Testis (tissue), 5 donors: ENCODE measurements at places on chromosomes 7 and 10. TPM values are rescaled to one million over a fixed set of nuclear protein-coding genes. Genes with fewer than 3 reads are reported as not detected.

GRCh38 chr7:76047305-76047810 is 442 bp downstream of the STYXL1 start:
- H3K27ac ChIP-seq = peak overlapping the region; percentile 88
- DNase-seq = no peak
- peaks cover 15% of the 10 kb centered on the region for H3K4me1 ChIP-seq
- H3K4me3 ChIP-seq = peak overlapping the region; percentile 97
- no peaks in the 10 kb centered on the region for H3K36me3 ChIP-seq

DNA sequence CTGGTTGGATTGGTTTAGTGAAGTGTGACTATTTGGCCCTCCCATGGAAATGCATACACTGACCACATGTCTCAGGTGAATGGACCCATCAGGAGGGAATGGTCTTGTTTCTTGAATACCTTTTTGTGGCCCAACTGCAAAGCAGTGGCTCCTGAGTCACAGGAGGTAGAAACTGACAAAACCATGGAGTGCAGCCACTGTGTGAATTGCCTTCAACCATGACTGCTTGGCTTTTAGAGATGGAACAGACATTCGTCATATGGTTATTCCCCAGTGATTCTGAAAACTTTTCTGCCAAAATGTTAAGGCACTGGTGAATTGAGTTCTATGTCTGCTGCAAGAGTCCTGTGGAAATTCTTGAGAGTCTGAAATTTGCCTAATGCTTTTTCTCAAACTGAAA is 64.7 kb downstream of the CDK14 start:
- no peak overlapping the region for H3K27ac ChIP-seq
- H3K36me3 ChIP-seq = no peaks in the 10 kb centered on the region
- no peak overlapping the region for H3K4me3 ChIP-seq

DNA sequence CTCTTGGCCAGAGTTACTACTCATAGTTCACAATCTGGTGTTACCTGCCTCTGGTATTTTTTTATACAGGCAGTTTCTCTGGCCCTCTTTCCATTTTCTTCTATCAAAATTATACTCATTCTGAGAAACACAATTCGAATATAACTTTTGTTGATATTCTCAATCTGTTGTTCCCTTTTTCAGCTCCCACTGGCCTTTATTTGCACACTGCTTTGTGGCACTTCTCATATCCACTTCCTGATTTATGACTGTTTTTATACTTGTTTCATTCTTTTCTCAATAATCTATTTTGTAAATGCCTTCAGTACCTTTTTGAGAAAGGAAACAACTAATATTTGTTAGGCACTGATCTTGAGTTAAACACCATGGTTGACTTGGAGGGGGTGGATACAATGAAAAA is 93.8 kb upstream of the HDAC9 start:
- H3K36me3 ChIP-seq = no peaks in the 10 kb centered on the region
- H3K4me1 ChIP-seq = no peaks in the 10 kb centered on the region
- no peak overlapping the region for H3K4me3 ChIP-seq
- no peak for DNase-seq

GRCh38 chr7:45143616-45144015 is 14.0 kb upstream of the RAMP3 start:
- no peaks in the 10 kb centered on the region for H3K36me3 ChIP-seq
- no peak overlapping the region for H3K27ac ChIP-seq
- H3K4me3 ChIP-seq = no peak overlapping the region

DNA sequence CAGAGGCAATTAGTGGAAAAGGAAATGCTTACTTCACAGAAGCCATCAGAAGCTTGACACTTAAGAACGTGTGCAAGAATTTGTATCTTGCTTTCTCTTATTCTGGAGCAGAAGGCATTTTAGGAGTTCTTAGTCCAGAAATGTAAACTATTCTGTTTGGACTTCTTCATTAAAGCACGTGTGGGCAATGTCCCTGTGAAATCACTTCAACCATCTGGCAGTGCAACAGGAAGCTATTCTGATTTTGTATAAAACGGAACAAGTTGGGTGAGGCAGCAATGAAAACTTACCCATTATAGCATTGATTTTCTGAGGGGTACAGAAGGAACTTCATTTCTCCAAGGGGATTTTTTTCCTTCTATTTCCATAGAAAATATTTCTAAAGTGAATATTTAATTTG is 21.3 kb upstream of the ARHGAP21 start:
- H3K27me3 ChIP-seq = no peaks in the 10 kb centered on the region
- no peak for DNase-seq
- no peaks in the 10 kb centered on the region for H3K36me3 ChIP-seq
- H3K27ac ChIP-seq = no peak overlapping the region

DNA sequence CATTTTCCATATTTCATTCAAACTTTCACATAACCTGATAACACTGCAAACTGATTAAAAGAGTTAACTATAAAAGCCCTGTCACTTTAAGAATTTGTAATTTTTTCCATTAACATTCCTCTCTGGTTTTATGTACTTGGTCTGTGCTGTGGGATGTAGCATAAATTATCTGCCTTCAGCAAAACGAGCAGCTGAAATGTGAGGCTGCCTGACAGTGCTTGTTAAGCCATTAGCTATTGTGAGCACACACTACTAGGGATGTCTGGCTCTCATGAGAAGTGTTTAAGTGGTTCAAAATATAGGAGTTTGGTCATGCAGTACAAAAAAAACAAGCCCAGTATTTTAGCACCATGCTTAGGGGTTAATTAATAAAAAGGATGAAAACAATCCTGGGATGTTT is 63.0 kb downstream of the HOXA1 start:
- no peaks in the 10 kb centered on the region for H3K4me1 ChIP-seq
- DNase-seq = no peak
- H3K27ac ChIP-seq = no peak overlapping the region
- no peak overlapping the region for H3K4me3 ChIP-seq
- no peaks in the 10 kb centered on the region for H3K27me3 ChIP-seq
- no peaks in the 10 kb centered on the region for H3K36me3 ChIP-seq

GRCh38 chr7:43550427-43550826 is 32.5 kb upstream of the STK17A start:
- no peaks in the 10 kb centered on the region for H3K36me3 ChIP-seq
- H3K4me3 ChIP-seq = no peak overlapping the region
- no peak for DNase-seq
- no peak overlapping the region for H3K27ac ChIP-seq

DNA sequence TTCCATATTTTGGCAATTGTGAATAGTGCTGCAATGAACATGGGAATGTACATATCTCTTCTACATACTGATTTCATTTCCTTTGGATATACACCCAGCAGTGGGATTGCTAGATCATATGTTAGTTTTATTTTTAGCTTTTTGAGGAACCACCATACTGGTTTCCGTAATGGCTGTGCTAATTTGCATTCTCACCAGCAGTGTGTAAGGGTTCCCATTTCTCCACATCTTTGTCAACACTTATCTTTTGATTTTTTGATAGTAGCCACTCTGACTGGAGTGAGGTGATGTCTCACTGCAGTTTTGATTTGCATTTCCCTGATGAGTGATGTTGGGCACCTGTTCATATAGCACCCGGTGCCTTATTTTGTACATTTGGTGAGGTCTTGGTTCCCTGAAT is 519.6 kb downstream of the REEP3 start:
- H3K4me1 ChIP-seq = no peaks in the 10 kb centered on the region
- no peak for DNase-seq
- no peaks in the 10 kb centered on the region for H3K27me3 ChIP-seq
- H3K27ac ChIP-seq = no peak overlapping the region
- no peak overlapping the region for H3K4me3 ChIP-seq
- no peaks in the 10 kb centered on the region for H3K36me3 ChIP-seq

DNA sequence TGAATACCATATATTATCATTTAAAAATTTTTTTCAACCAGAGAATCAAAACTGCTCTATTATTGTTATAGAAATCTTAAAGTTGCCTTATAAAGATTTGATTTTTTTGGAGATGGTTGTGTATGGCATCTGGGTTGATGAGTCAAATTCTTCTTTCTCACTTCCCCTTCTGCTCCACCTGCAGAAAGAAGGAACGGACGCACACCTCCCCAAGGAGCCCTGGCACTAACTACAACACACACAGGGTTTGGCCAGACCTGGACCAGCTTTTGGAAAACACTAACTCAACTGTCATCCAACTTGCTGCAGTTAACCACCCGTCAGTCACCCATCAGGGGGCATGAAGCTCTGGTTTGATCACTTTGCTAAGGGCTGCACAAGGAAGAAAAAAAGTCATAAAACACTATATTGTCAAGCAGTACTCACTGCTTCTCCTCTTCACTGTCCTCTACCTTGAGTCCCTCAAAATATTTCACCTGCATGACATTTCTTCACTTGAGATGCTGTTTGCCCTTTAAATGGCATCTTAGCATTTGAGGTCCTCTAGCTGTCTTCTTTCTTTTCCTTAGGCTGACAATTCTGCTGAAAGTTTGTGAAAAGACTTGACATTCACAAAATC is 266.7 kb upstream of the PHF14 start:
- no peak for DNase-seq
- no peaks in the 10 kb centered on the region for H3K27me3 ChIP-seq
- H3K36me3 ChIP-seq = no peaks in the 10 kb centered on the region

DNA sequence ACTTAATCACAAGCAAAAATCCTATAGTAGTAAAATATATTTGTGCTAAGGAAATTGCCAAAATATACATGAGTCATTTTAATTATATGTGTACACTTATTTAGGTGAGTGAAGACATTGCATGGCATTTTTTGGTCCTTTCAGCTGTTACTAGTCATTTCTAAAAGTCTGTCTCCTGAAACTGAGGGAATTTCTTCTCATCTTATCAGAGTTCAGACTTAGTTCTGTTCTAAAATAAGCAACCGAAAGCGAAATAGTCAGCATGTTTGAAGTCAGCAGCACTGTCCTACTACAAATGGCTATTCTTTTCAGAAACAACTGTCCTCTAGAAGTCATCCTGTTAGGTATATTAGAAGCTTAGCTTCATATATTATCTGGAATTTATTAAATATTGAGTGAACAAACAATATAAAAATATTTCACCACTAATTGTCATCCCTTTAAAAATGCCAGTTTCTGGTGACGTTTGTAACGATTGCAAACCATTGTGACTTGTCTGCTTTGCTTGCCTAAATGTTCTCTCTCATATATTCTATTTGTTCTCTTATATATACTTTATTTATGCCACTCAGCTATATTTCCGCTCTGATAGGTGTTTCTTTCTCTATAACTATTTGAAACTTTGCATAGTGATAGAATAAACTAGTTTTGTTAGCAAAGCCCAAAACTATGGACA is 227.4 kb upstream of the KAT6B start:
- H3K4me3 ChIP-seq = no peak overlapping the region
- H3K4me1 ChIP-seq = peaks cover 5% of the 10 kb centered on the region
- H3K27ac ChIP-seq = peak overlapping the region; percentile 80
- no peaks in the 10 kb centered on the region for H3K36me3 ChIP-seq

DNA sequence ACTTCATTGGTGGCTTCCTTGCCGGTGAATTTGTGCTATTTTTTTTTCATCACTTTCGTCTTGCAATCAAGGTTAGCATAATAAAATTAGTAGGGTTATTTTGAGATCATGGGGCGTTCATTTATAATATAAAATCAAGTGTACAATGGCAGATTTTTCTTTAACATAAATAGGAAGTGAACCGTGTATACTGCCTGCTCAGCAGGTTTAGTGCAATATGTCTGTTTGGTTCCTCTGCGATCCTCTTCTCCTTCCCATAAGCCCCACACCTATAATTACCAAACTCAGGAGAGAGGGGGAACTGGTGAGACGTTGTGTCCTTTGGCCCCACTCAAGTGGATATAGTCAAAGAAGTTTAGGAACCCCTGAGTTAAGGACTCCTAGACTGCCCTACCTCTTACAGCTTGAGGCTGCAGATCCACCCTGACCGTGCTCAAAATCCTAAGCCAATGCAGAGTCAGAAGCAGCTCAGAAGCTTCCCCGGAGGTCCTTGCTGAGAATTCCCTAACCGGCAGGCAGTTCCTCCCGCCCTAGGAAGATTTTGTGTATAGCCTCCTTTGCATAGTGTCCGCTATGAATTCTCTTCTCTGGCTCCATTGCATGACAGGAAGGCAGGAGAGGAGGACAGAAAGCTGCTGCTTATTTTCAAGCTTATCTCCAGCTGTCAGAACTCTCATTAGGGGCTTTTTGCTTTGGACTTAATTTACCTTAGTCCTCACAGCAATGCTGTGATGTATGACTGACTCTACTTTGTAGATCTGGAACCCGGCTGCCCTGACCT is 41.5 kb downstream of the PYROXD2 start:
- H3K4me1 ChIP-seq = no peaks in the 10 kb centered on the region
- H3K4me3 ChIP-seq = no peak overlapping the region
- no peaks in the 10 kb centered on the region for H3K27me3 ChIP-seq
- no peak for DNase-seq
- H3K27ac ChIP-seq = no peak overlapping the region

DNA sequence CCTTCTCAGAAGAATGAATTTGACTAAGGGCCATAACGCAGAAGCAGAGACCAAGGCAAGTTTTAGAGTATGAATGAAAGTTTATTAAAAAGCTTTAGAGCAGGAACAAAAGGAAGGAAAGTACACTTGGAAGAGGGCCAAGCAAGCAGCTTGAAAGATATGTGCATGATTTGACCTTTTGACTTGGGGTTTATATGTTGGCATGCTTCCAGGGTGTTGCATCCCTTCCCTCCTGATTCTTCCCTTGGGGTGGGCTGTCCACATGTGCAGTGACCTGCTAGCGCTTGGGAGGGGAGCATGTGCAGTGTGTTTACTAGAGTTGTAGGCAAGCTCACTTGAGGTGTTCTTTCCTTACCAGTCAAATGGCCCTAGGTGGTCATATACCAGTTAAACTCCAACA is 37.9 kb upstream of the LRRN3 start:
- no peak for DNase-seq
- no peaks in the 10 kb centered on the region for H3K27me3 ChIP-seq
- no peaks in the 10 kb centered on the region for H3K4me1 ChIP-seq
- no peak overlapping the region for H3K4me3 ChIP-seq
- H3K27ac ChIP-seq = no peak overlapping the region
- no peaks in the 10 kb centered on the region for H3K36me3 ChIP-seq

- H3K4me1 ChIP-seq = peaks cover 3% of the 10 kb centered on the region
- no peaks in the 10 kb centered on the region for H3K27me3 ChIP-seq
- H3K4me3 ChIP-seq = no peak overlapping the region
- no peak for DNase-seq
- H3K27ac ChIP-seq = no peak overlapping the region
These were observed 15.2 kb downstream of the GFRA1 start for GRCh38 chr10:116257785-116258184.

The GGCT gene
- total RNA-seq = 17.8 TPM

The MYOZ1 gene
- total RNA-seq = 2.4 TPM

The PWWP2B gene
- total RNA-seq = 32.6 TPM

The CALML5 gene
- total RNA-seq = 0.50 TPM
